ENCODE measurements at places on chromosomes 3 and 15.

DNA sequence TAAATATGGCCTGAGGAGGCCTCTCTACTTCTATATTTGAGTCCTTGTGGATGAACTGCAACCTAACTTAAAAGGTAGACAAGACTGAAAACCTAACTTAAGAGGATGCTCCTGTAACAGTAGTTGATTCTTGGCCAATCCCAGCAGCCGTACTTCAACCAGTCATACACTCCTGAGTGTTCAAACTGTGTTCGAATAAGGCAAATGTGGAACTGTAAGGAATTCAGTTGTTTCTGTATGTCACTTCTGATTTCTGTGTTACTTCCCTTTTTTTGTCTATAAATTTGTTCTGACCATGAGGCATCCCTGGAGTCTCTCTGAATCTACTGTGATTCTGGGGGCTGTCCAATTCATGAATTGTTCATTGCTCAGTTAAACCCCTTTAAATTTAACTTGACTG, 20.5 kb downstream of the GALK2 start:
- DNase-seq, result peak; percentile 42

GRCh38 chr15:97057503-97057902, 727.0 kb downstream of the NR2F2 start:
- no peak for DNase-seq

DNA sequence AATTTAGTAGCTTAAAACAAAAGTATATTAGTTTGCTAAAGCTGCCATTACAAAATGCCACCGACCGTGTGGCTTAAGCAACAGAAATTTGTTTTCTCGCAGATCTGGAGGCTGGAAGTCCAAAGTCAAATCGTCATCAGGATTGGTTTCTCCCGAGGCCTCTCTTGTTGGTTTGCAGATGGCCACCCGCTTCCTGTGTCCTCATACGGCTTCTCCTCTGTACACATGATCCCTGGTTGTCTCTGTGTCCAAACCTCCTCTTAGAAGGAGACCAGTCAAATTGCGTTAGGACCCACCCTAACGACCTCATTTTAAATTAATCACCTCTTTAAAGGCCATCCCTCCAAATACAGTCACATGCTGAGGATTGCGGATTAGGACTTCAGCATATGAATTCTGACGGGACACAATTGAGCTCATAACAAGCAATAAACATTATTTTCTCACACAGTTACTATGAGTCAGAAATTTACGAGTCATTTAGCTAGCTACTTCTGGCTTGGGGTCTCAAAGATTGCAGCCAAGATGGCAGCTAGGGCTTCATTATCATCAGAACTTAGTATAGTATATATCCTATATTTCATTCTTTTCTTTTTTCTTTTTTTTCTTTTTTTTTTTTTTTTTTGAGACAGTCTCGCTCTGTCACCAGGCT, 58.4 kb downstream of the RPL39L start:
- no peak for DNase-seq

- DNase-seq, result no peak
These were observed 366.7 kb upstream of the SGO1 start for GRCh38 chr3:20552605-20553275.

- DNase-seq, result no peak
These were observed 42.9 kb upstream of the TSC22D2 start for GRCh38 chr3:150365132-150365604.

DNA sequence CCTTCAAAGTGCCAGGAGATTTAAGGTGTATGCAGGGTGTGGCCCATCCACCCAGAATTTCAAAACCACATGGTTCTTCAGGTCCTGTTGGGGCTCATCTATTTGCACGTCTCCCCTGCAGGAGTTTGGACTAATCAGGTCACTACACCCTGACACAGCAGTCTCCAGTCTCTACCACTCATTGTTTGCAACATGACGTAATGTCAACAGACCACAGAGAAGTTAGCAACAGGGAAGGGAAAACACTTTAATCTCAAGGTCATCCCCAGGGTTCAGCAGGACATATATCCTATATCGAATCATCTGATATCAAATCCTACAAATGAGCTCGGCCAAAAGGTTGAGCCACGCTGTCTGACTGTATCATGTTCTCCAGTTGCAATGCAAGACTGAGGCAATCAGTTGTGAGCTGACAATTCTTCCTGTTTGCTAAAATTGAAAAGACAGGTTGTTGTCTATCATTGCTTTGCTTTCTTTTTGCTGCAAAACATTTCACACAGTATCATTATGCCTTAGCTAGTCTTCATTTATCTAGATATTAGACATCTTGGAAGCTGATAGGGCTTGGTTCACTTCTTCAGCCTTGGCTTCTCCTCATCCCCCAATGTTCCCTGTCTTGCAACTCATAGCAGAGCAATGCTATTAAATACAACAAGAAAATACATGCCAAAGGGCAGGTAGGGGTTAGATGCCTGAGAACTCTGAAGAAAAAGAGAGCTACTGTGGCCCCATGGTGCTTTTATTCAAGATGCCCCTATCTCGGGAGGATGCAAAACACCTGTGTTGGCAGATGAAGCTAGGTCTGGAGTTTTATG, 13.4 kb upstream of the LEKR1 start:
- no peak for DNase-seq
